Fibroblast of skin of left biceps (primary cell): ENCODE measurements at places on chromosomes 2 and 18.

GRCh38 chr2:41828052-41828643 is 219.7 kb upstream of the PKDCC start:
- no peak for DNase-seq

DNA sequence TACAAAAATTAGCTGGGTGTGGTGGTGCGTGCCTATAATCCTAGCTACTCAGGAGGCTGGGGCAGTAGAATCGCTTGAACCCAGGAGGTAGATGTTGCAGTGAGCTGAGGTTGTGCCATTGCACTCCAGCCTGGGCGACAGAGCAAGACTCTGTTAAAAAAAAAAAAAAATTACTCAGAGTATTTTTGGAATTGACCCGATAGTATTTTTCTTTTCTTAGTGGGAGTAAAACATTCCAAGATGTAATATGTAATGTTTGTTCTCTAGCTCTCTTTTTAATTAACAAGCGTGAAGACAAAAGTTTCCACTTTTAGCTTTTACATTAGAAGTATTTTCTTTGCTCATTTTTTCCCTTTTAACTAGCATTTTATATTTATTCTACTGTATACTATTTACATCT is 12.0 kb upstream of the TMEM18 start:
- DNase-seq: no peak

- no peak for DNase-seq
Measured at GRCh38 chr2:134722728-134723127, 3.9 kb upstream of the TMEM163 start.

GRCh38 chr2:235004329-235004903 is 52.6 kb downstream of the SH3BP4 start:
- DNase-seq: no peak

- no peak for DNase-seq
Measured at GRCh38 chr18:50008306-50008705, 186.6 kb downstream of the MYO5B start.

- DNase-seq: no peak
Measured at GRCh38 chr2:138777996-138778395, 2.2 kb downstream of the NXPH2 start.

- no peak for DNase-seq
Measured at GRCh38 chr18:37661478-37661877, 95.9 kb upstream of the CELF4 start.

- DNase-seq: no peak
Measured at GRCh38 chr2:235903782-235904584, 264.2 kb downstream of the GBX2 start.

GRCh38 chr18:55354795-55355194 is 233.2 kb downstream of the TCF4 start:
- peak; percentile 60 for DNase-seq

DNA sequence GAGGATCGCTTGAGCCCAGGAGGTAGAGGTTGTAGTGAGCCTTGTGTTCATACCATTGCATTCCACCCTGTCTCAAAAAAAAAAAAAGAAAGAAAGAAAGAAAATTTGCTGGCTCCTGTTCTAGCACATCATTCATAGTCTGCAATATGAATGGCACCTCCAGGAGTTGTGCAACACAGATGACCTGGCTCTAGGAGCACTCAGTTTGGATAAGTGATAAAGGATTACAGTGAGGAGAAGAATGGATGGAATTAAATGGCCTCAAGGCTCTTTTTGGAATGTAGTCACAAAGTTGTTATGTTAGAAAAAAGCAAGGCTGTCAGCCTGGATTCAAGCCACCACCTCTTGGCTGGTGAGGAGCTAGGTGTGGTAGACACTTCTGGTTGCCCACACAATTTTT is 21.5 kb upstream of the SPRED2 start:
- no peak for DNase-seq

DNA sequence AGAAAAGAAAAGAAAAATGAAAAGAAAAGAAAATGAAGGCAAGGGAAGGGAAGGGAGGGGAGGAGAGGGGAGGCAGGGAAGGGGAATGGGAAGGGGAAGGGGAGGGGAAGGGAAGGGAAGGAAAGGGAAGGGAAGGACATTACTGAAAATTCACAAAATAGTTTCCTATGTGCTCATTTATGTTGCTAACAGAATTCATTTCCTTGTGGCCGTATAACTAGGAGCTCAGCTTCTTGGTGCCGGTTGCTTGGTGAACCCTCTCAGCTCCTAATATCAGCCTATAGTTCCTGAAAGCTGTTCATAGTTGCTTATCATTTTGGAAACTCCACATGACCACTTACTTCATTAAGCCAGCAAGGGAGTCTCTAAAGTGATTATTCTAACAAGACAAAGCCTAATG is 379.8 kb upstream of the TMEFF2 start:
- no peak for DNase-seq

GRCh38 chr2:64655018-64655664 is 1.4 kb upstream of the SERTAD2 start:
- DNase-seq: no peak

- DNase-seq: no peak
Measured at GRCh38 chr18:63730773-63731172, 28.0 kb downstream of the SERPINB11 start.

- no peak for DNase-seq
Measured at GRCh38 chr2:101395545-101396315, 8.4 kb upstream of the CREG2 start.

DNA sequence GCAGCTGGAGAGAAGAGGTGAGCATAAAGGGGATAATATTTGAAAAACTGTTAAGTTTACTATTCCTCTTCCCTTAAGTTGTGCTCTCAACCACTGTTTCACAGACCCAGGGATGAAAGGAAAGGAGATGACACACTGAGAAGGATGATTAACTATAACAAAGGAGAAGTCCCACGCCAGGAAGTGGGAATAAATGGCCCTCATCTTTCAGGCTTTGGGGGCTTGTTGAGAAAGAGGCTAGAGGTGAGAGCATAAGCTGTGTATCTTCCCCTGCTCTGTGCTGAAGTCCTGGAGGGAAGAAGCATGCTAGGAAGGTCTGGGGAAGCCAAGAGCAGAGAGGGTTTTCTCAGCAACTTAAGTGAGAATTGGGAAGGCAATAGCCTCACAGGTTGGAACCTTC is 399.1 kb upstream of the ATP5MC3 start:
- no peak for DNase-seq

DNA sequence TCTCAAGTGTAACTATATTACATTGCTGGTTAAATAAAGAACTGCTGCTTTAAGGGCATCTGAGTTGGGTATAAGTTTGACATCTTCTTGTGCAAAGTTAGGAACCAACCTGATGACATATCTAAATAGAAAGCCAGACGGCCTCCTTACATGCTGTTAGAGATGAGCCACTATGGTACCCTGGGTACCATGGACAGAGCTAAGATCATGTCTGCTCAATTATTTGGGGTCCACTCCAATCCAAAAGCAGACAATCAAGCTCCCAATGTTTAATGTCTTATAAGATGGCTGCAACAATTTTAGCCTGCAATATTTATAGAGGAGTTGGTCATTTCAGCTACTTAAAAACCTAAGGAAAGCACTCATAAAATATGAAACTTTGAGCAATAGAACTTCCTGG is 86.2 kb downstream of the UPP2 start:
- DNase-seq: no peak

DNA sequence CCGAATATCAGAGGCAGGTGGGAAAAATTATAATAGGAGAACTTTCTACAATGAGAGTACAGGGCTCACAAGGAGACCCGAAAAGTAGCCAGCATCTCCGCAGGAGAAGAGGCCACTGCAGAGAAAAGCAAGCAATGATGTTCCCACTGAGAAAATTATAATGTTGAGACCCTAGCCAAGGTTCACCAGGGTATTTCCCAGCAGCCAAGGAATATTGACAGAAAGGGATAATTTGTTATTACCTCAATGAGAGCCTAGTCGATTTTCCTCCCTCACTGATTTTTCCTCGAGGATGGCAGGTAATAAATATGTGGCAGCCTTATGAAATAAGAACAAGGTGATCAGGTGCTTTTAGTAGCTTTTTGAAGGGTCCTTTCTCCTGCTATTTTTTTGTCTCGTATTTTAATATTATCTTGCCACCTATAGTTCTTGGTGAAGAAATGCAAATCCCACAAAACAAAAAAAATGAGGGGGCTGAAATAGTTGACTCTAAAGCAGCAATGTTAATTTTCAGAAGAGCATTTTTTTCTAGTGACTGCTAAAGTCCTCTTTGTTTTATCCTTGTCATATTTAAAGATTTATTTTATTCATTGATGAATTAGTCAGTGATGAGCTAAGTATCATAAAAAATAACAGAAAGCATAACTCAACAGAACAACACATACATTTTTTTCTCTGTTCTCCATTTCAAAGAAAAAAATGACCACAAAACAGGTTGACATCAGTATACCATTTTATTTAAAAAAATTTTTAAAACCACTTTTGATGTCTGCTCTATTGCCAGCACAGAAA is 215.4 kb downstream of the KCNE4 start:
- no peak for DNase-seq

GRCh38 chr2:8488001-8488738 is 193.7 kb upstream of the ID2 start:
- DNase-seq: no peak

- no peak for DNase-seq
Measured at GRCh38 chr2:164456619-164457018, 164.7 kb downstream of the GRB14 start.

DNA sequence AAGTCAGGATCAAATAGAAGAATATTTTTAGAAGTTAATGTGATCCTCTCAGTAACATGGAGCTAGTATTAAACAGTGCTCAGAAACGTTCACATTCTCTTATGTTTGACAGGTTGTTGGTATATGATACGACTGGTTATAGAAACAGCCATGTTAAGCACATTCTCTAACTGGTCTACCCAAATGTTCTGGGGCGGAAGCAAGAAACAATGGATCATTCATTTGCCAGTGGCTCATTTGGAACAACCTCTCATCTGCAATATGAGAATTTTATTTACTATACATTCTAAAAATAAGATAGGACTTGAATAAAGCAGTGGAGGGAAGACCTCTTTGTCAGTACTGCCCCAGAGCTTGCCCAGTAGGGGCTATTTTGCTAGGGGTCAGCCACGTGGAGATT is 167.1 kb upstream of the FAM98A start:
- no peak for DNase-seq
